ENCODE measurements at places on chromosomes 1 and 21. TPM values are rescaled to one million over a fixed set of nuclear protein-coding genes. Genes with fewer than 3 reads are reported as not detected.

The LCE3E gene
- total RNA-seq = not detected

The IFNLR1 gene
- 0.07 TPM for total RNA-seq

The SPATA46 gene
- total RNA-seq = not detected

The CAMTA1 gene
- 53.3 TPM for total RNA-seq

The TEKT2 gene
- 0.24 TPM for total RNA-seq

The OR2T33 gene
- total RNA-seq = not detected

The GNG12 gene
- not detected for total RNA-seq

The DNAI4 gene
- total RNA-seq = 1.4 TPM

The CCT8 gene
- total RNA-seq = 76.2 TPM

The METTL13 gene
- total RNA-seq = 23.3 TPM

The ANGPTL7 gene
- not detected for total RNA-seq

The CAMK2N1 gene
- 1.6 TPM for total RNA-seq

The GJB3 gene
- total RNA-seq = not detected

The SLC25A34 gene
- total RNA-seq = 1.6 TPM

Measured in natural killer cell (primary cell).